ENCODE measurements at places on chromosomes 1 and 21.

DNA sequence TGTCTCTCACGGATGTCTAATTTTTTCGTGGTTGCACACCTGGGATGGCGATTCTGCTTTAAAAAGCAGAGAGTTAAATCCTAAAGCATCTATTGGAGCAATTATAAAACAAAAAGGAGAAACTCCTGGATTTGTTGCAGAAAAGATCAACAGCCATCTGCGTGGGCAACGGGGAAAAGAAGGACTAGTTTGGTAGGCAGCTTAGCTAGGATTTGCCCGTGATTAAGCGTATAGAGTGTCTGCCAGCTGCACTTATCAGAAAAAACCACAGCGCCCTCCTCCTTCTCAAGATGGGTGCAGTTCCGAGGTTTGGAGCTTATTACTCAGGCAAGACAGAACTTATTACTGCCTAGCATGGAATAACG is 526 bp upstream of the SLC25A24 start:
- peak; percentile 70 for DNase-seq

GRCh38 chr1:212133319-212133718 is 97.8 kb downstream of the DTL start:
- no peak for DNase-seq

DNA sequence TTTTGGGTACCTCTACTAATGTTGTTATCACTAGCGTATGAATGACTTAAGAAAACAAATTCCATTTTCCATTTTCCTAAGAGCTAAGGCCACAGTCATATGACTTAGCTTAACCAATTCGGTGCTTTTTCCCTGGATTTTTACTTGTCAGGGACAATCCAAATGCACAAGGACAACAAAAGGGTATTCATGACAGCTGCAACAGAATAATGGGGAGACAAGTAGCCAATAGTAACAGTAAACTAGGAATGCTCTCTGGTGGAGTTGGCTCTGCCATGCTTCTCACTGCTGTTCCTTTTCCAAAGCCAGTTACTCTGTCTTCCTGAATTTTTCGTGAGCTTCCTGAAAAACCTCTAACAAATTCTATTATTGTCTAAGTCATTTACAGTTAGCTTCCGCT is 52.9 kb downstream of the LRRIQ3 start:
- DNase-seq: no peak

GRCh38 chr1:32063261-32063681 is 9.5 kb upstream of the TMEM39B start:
- peak; percentile 79 for DNase-seq

GRCh38 chr1:179709841-179710329 is 33.2 kb upstream of the FAM163A start:
- peak; percentile 54 for DNase-seq

DNA sequence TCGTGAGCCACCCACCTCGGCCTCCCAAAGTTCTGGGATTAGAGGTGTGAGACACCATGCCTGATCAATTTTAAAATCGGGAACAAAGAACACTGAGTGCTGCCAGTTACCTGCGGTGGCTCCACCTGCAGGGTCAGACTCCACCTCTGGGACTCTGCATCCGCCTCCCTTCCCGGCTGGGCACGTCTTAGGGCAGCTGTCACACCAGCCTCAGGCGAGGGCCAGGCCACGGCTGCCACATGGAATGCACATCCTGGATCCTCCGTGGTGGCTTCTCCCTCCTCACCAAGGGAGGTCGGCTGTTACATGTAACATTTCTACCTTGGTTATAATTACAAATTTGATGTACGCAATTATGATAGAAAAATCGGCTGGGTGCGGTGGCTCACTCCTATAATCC is 5.9 kb upstream of the MXRA8 start:
- no peak for DNase-seq

- DNase-seq: peak; percentile 40
These were observed 121.7 kb downstream of the DHRS3 start for GRCh38 chr1:12496154-12496961.

GRCh38 chr1:147794570-147794969 is 34.2 kb upstream of the GJA5 start:
- DNase-seq: no peak

DNA sequence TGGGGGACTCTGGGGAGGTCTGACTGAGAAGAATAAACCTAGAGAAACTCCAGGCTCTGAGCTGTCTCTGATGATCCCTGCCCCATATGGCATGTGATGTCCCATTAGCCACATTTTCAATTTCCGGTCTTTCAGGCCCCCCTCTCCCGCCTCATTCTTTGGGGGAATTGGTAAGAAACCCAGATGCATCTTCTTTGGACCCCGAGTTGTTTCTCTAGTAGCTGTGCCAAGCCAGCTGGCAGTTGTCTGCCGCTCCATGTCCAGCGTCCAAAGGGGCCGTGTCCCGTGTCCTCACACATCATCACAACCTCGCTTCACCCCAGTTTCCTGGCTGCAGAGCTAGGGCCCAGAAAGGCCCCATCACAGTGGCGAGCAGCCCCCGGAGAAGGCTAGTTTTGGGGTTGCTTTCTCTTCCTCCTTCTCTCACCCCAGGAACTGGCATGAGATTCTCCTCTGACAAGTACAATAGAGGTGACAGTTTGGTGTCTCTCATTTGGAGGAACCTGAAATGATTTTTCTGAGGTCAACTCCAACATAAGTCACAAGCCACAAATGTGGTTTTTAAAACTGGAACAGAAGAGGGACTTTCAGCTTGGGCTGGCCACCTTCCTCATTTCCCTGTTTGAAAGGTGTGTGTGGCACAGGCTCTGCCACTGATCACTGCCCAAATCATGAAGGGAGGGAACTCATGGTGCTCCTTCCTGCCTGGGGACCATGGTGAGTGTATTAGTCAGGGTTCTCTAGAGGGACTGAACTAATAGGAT is 6.4 kb upstream of the GPR157 start:
- no peak for DNase-seq
